H9 (cell line): ENCODE measurements at places on chromosomes 7 and 10.

- no peak for DNase-seq
Observed at GRCh38 chr10:33455029-33455428, 120.6 kb upstream of the NRP1 start.

DNA sequence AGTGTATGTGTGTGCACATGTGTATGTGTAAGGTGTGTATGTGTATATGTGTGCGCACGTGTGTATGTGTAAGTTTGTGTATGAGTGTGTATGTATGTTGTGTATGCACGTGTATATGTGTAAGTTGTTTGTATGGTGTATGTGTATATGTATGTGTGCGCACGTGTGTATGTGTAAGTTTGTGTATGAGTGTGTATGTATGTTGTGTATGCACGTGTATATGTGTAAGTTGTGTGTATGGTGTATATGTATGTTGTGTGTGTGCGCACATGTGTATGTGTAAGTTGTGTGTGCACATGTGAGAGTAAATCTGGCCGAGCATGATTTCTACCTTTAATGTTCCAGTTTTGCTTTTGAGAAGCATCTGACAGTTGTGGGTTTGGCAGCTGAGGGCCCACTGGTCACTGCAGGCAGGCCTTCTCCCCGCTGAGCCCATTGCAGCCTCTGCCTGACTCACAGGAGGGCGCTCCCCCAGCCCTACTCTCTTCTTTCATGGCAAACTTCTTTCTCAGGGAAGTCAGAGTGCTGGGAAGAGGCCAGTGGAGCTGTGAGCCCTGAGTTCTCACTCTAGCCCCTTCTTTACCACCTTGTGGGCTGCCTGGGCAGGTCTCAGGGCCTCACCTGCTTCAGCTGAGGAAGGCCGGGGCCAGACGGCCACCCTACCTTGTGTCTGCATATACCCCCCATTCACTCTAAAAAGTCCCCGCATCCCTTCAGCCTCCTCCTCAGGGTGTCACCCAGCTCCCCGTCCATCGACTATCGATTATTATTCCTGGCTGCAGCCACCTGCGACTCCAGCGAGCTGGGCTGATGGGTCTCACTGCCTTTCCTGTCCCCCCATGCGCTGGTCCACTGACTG lies 11.2 kb downstream of the WDR86 start:
- no peak for DNase-seq

GRCh38 chr7:138196971-138197896 lies 121.0 kb downstream of the AKR1D1 start:
- DNase-seq, result no peak

- DNase-seq, result no peak
Observed at GRCh38 chr7:147653456-147653855, 937.1 kb upstream of the C7orf33 start.
